ENCODE measurements at places on chromosomes 2 and 18.
A peak's percentile ranks its signal among the peaks of the same experiment; 100 is the strongest.

DNA sequence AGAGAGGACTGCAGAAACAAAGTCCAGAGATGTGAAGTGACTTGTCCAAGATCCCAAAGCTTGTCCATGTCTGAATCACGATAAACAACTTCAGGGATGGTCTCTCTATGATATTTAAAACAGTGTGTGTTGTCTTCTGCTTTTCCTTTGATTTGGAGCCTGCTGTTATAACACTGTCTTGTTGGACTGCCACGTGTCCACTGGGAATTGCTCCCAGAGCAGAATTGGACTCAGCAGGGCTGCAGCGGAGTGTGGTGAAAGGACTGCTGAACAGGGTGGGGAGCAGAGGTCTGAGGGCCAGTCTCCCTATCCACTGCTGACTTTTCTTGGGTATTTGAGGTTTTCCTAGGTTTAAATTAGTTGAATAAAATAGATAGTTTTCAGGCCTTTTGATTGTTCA is 68.3 kb downstream of the IL1R2 start:
- DNase-seq = no peak

DNA sequence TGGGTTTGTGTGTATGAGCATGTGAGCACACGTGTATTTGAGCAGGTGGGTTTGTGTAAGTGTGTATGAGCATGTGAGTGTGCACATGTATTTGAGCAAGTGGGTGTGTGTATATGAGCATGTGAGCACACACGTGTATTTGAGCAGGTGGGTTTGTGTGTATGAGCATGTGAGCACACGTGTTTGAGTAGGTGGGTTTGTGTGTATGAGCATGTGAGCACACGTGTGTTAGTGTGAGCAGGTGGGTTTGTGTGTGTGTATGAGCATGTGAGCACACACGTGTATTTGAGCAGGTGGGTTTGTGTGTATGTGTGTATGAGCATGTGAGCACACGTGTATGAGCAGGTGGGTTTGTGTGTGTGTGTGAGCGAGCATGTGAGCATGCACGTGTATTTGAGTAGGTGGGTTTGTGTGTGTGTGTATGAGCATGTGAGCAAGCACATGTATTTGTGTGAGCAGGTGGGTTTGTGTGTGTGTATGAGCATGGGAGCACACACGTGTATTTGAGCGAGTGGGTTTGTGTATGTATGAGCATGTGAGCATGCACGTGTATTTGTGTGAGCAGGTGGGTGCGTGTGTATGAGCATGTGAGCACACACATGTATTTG is 169.7 kb downstream of the TWIST2 start:
- DNase-seq = no peak

- DNase-seq = no peak
These were observed 189.7 kb downstream of the PAX3 start for GRCh38 chr2:222108957-222109585.

GRCh38 chr2:232323328-232323650 is 55.3 kb upstream of the ALPP start:
- DNase-seq = no peak

GRCh38 chr2:9285921-9286320 is 79.3 kb downstream of the ASAP2 start:
- no peak for DNase-seq

GRCh38 chr2:184551626-184552025 is 46.7 kb upstream of the ZNF804A start:
- no peak for DNase-seq

GRCh38 chr2:201621293-201621999 is 21.9 kb downstream of the TMEM237 start:
- DNase-seq = no peak

DNA sequence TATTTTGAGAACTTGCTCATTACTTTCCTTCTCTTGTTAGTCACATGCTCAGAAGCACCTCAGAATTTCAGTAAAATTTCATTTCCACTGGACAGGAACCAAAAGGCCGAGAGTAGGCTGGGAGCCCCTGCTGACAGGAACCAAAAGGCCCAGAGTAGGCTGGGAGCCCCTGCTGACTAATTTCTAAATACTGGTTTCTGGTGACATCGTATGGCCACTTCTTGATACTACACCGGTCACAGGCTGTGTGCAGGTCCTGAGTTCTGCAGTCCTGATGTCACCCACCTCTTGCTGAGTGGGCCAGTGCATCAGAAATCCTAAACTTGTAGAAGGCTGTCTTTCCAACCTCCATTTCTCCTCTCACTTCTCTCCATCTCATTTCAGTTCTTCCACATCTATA is 17.7 kb upstream of the EN1 start:
- DNase-seq = peak; percentile 65

DNA sequence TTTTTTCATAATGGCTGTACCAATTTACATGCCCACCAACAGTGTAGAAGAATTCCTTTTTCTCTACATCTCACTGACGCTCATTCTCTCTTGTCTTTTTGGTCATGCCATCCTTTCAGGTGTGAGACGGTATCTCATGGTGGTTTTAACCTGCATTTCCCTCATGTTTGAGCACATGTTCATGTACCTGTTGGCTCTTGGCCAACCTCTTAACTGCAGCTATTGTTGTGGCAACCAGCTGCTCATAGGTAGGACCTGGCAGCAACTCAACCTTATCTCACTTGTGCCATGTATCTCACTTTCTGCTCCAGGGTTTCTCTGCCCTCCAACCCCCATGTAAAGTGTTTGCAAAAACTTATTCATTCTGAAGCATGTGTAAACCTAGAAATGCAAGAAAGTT is 167.5 kb downstream of the UPP2 start:
- DNase-seq = no peak

- no peak for DNase-seq
These were observed 801.9 kb upstream of the CELF4 start for GRCh38 chr18:38367473-38367872.

DNA sequence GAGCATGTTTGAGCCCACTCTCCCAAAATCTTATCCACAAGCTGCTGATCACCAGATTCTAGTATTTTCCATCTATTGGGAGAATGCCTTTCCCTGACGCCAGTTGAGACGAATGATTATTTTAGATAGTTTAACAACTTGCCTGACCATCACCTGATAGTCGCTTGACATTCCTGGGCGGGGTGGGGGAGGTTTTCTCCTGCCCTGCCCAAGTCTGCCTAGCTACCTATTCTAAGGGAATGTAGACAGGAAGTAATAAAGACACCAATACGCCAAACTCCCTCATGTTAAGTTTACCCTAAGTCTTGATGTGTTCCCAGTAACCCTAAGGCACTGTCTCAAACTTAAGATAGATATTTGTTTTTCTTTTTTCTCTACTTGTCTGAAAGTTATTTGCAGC is 4.6 kb upstream of the ACAA2 start:
- DNase-seq = no peak

DNA sequence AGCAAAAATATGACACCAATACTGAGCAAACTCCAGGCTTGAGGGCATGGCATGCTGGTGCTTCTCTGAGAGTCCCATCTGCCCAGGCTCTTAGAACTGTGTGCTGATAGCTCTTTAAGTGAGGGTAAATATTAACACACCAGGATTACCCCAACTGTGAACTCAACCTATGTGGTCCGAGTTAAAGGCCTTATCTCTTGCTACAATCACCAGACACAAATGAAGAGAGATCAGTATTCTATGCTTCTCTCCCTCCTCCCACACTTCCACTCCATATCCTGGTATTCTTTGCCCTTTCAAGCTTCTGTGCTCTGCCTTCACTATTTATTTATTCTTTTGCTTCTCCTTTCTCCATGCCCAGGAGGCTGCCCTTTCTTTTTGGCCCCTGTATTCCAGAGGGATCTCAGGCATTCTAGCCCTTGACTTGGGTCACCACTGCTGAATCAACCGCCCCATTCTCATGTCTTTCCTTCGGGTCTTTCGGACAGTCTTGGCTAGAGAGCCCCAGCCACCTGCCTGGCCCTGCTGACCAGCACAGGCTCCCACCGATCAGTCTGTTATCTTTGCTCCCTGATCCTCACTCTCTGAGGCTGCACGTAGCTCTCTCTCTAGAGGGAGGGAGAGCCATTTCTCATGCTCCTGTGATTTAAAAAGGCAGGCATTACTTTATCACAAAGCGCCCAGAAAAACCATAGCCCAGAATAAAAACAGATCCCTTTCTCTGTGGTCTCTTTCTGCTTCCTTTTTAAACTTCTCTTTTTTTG is 17.2 kb upstream of the HK2 start:
- no peak for DNase-seq

GRCh38 chr2:202135091-202135874 is 62.2 kb downstream of the KIAA2012 start:
- DNase-seq = no peak

DNA sequence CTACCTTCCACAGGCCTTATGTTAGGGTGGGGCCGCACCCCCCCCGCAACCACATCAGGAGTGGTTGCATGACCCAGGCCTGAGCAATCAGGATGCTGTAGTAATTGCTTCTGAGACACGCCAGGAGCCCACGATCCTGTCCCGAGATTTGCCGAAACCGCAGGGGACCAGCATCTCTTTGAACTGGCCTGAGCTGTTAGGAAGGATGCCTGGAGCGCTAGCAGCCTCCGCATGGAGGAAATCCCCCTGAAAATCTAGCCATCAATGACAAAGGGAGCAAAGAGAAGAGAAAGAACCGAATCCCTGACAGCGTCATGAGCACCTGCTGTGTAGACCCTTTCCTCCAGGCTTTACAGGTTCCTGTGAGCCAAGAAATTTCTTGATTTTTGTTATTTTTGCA is 8.7 kb upstream of the TEX44 start:
- no peak for DNase-seq

- no peak for DNase-seq
These were observed 86.5 kb upstream of the DTNA start for GRCh38 chr18:34623557-34623956.

Data from D341Med (cell line).